ENCODE measurements at places on chromosomes 6 and 20. TPM values are rescaled to one million over a fixed set of nuclear protein-coding genes. Genes with fewer than 3 reads are reported as not detected.

GRCh38 chr20:35448788-35449373 lies 6.5 kb upstream of the CEP250 start:
- H3K27ac ChIP-seq, result no peak overlapping the region
- peaks cover 11% of the 10 kb centered on the region for H3K4me1 ChIP-seq
- no peaks in the 10 kb centered on the region for H3K36me3 ChIP-seq
- no peak overlapping the region for H3K4me3 ChIP-seq
- no peaks in the 10 kb centered on the region for H3K27me3 ChIP-seq

GRCh38 chr20:25061103-25061799 lies 3.3 kb upstream of the ACSS1 start:
- no peak overlapping the region for H3K4me3 ChIP-seq
- DNase-seq, result no peak
- peaks cover 37% of the 10 kb centered on the region for H3K4me1 ChIP-seq
- peaks cover 2% of the 10 kb centered on the region for H3K27me3 ChIP-seq
- no peak overlapping the region for H3K27ac ChIP-seq

- DNase-seq, result no peak
- H3K36me3 ChIP-seq, result peaks cover 33% of the 10 kb centered on the region
- H3K27ac ChIP-seq, result no peak overlapping the region
- H3K27me3 ChIP-seq, result no peaks in the 10 kb centered on the region
- H3K4me3 ChIP-seq, result no peak overlapping the region
- no peaks in the 10 kb centered on the region for H3K4me1 ChIP-seq
These were observed 12.3 kb downstream of the LOC128125822 start for GRCh38 chr6:63584566-63584965.

DNA sequence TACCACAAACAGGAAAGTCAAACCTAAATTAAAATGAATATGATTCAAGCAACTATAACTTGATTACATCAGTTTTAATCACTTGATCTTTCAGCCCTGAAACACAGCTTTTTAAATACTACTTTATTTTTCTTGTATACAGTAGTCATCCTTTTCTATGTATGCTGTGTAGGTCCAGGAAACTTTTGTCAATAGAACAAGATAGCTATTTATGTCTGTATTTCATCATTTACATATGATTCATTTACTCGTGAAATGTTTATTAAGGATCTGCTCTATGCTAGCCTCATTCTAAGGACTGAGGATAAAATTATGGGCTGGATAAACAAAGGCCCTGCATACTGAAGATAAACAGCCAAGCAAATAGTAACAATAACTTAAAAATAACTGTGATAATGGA lies 930.2 kb downstream of the TFAP2A start:
- no peaks in the 10 kb centered on the region for H3K4me1 ChIP-seq
- DNase-seq, result no peak
- H3K36me3 ChIP-seq, result no peaks in the 10 kb centered on the region
- H3K27me3 ChIP-seq, result no peaks in the 10 kb centered on the region
- no peak overlapping the region for H3K4me3 ChIP-seq
- H3K27ac ChIP-seq, result no peak overlapping the region

- H3K27me3 ChIP-seq, result no peaks in the 10 kb centered on the region
- no peaks in the 10 kb centered on the region for H3K4me1 ChIP-seq
- H3K27ac ChIP-seq, result no peak overlapping the region
- DNase-seq, result no peak
- no peak overlapping the region for H3K4me3 ChIP-seq
These were observed 395.9 kb downstream of the CDH26 start for GRCh38 chr20:60354024-60354580.

GRCh38 chr6:130713144-130713543 lies 114.1 kb upstream of the SMLR1 start:
- no peak overlapping the region for H3K27ac ChIP-seq
- DNase-seq, result no peak
- no peaks in the 10 kb centered on the region for H3K4me1 ChIP-seq
- H3K27me3 ChIP-seq, result no peaks in the 10 kb centered on the region
- no peaks in the 10 kb centered on the region for H3K36me3 ChIP-seq
- no peak overlapping the region for H3K4me3 ChIP-seq

- no peaks in the 10 kb centered on the region for H3K27me3 ChIP-seq
- DNase-seq, result no peak
These were observed 21.1 kb downstream of the PPP1R14C start for GRCh38 chr6:150163970-150164369.

- H3K27me3 ChIP-seq, result no peaks in the 10 kb centered on the region
- H3K4me3 ChIP-seq, result no peak within 1 kb of the TSS
- no peaks in the 10 kb centered on the region for H3K36me3 ChIP-seq
- no peak within 1 kb of the TSS for H3K27ac ChIP-seq
- H3K4me1 ChIP-seq, result no peaks in the 10 kb centered on the region
These were observed at the start of gene LHFPL5 for GRCh38 chr6:35804996-35805736. TSS of gene LHFPL5 (plus strand) at chr6:35805352. CDS start at chr6:35805671, 319 bp downstream.

GRCh38 chr6:41416501-41416837 lies 81.1 kb downstream of the NCR2 start:
- no peak overlapping the region for H3K27ac ChIP-seq
- no peak for DNase-seq
- no peak overlapping the region for H3K4me3 ChIP-seq
- no peaks in the 10 kb centered on the region for H3K36me3 ChIP-seq
- H3K4me1 ChIP-seq, result no peaks in the 10 kb centered on the region
- no peaks in the 10 kb centered on the region for H3K27me3 ChIP-seq

DNA sequence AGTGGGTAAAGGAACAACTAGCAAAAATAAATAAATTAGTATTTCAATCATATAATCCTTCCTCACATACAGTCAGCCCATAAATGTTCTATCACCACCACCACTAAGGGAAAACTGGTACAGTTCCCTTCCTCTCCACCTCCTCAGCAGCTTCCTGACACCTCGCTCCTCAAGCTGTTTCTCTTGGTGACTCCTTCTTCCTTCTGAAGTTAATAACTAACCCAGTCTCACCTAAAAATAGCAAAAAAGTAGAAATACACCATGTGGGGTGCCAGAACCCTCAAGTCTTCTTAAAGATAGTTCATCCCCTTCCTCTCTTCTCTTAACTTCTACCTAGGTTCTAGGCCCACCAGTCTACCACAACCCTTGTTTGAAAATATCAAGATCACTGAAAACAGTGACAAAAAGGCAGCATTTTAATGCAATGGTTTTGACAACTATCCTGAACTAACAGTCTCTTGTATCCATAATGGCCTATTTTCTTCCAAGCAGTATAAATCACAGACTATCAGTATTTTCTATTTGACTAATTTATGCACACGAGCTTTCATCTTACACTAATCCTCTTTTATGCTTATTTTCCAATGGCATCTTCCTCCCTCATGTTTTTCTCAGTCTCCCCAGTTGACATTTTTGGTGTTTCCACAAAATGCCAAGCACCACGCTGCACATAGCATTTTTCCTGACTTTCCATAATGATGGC lies 85.5 kb downstream of the KHDC1L start:
- no peak overlapping the region for H3K4me3 ChIP-seq
- no peaks in the 10 kb centered on the region for H3K27me3 ChIP-seq
- H3K4me1 ChIP-seq, result no peaks in the 10 kb centered on the region
- peaks cover under 1% of the 10 kb centered on the region for H3K36me3 ChIP-seq

DNA sequence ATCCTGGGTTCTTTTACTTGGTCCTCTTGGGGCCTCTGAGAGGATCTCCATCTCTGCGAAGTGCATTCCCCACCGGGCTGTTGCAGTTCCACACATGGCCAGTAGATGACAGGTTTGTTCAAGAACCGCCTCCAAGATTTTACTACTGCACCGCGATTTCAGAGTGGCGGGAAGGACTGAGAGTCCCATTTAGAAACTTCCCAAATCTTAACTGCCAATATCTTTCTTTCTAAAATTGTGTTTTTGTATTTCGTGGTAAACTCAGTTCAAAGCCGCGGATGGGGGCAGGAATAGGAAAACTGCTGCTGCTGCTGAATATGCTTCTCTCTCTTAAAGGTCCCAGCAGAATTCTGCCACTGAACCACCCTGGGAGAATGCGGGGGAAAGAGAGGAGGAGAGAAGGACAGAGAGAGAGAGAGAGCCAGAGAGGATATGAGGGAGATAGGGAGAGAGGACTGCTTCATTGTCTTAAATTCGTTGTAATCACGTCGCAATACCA lies 8.6 kb upstream of the BTNL2 start:
- no peak overlapping the region for H3K27ac ChIP-seq
- no peaks in the 10 kb centered on the region for H3K36me3 ChIP-seq
- no peaks in the 10 kb centered on the region for H3K27me3 ChIP-seq
- peak; percentile 91 for DNase-seq
- peak overlapping the region; percentile 37 for H3K4me3 ChIP-seq

GRCh38 chr6:38739532-38739931 lies 24.4 kb downstream of the DNAH8 start:
- no peak overlapping the region for H3K4me3 ChIP-seq
- no peak overlapping the region for H3K27ac ChIP-seq
- DNase-seq, result peak; percentile 38
- H3K36me3 ChIP-seq, result no peaks in the 10 kb centered on the region
- H3K4me1 ChIP-seq, result no peaks in the 10 kb centered on the region

GRCh38 chr6:53070806-53071205 lies 5.6 kb downstream of the FBXO9 start:
- H3K4me3 ChIP-seq, result no peak overlapping the region
- peaks cover 16% of the 10 kb centered on the region for H3K36me3 ChIP-seq
- H3K27me3 ChIP-seq, result no peaks in the 10 kb centered on the region
- no peak overlapping the region for H3K27ac ChIP-seq
- peaks cover 23% of the 10 kb centered on the region for H3K4me1 ChIP-seq
- DNase-seq, result no peak

GRCh38 chr6:72624557-72625160 lies 2.8 kb downstream of the KCNQ5 start:
- peaks cover 49% of the 10 kb centered on the region for H3K4me1 ChIP-seq
- H3K36me3 ChIP-seq, result peaks cover 35% of the 10 kb centered on the region
- peak overlapping the region; percentile 97 for H3K4me3 ChIP-seq

Gene OPN5
- total RNA-seq, result not detected

Gene MAFB
- total RNA-seq, result not detected

Gene CD2AP
- 19.3 TPM for total RNA-seq

Data from Karpas-422 (cell line).